Iris pigment epithelial cell (primary cell): ENCODE measurements at places on chromosomes 11 and 22.
A peak's percentile ranks its signal among the peaks of the same experiment; 100 is the strongest.

- no peak for DNase-seq
Measured at GRCh38 chr11:117220999-117221774, 10.7 kb downstream of the PCSK7 start.

- DNase-seq, result no peak
Measured at GRCh38 chr22:38174626-38175025, 7.0 kb downstream of the PLA2G6 start.

DNA sequence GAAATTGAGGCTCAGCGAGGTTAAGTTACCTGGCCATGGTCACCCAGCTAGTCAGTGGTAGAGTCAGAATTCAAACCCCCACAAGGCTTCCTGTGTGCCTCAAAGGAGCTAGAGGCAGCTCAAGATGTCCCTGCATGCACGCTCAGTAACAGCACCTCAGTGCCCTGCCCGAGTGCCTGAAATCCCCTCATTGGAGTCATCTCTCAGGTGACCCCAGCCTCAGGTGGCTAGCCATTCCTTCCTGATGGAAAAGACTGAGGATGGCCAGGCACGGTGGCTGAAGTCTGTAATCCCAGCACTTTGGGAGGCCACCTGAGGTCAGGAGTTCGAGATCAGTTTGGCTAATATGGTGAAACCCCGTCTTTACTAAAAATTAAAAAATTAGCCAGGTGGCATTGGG is 36.9 kb downstream of the LIF start:
- DNase-seq, result no peak

DNA sequence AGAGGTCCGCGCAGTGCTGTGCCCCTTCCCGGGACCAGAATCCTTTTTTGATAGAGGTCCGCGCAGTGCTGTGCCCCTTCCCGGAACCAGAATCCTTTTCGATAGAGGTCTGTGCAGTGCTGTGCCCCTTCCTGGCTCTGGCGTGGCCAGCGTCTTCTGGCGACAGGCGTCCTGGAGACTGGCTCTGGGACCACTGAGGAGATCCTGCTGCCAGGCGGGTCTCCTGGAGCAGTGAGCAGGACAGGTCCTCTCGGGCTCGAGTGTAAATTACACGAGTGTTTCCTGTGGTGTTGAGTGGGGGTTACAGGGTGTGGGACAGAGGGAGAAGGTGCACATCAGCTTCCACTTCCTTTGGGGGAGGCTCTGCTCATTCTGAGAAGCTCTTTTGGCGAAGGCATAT is 98.1 kb downstream of the TBC1D22A start:
- DNase-seq, result no peak

DNA sequence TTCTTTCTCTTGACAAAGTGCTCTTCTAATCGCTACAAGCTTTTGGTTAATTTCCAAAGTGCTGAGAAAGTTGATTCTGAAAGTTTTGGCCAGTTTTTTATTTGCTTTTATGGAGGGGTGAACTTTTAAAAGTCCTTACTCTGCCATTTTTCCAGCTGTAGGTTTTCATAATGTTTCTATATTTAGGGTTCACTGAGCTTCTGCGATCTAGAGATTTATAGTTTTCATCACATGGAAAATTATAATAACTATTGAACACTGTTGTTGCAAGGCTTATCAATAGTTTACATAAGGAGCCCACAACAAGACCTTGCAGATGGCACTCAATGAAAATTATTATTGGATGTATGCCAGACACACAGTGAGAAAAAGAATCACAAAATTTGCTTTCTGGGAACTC is 55.1 kb downstream of the DLG2 start:
- DNase-seq, result no peak

GRCh38 chr11:31480930-31481329 is 28.5 kb downstream of the IMMP1L start:
- DNase-seq, result no peak

- peak; percentile 67 for DNase-seq
Measured at GRCh38 chr11:111454561-111455192, 57.5 kb downstream of the BTG4 start.

DNA sequence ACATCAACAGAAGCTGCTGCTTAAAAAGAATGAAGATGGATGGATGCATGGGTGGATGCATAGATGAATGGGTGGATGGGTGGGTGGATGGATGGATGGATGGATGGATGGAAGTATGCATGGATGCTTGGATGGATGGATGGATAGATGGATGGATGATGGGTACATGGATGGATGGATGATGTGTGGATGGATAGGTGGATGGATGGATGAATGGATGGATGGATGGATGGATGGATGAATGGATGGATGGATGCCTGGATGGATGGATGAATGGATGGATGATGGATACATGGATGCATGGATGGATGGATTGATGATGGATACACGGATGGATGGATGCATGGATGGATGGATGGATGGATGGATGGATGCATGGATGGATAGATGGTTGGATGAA is 110.8 kb downstream of the LDLRAD3 start:
- no peak for DNase-seq

DNA sequence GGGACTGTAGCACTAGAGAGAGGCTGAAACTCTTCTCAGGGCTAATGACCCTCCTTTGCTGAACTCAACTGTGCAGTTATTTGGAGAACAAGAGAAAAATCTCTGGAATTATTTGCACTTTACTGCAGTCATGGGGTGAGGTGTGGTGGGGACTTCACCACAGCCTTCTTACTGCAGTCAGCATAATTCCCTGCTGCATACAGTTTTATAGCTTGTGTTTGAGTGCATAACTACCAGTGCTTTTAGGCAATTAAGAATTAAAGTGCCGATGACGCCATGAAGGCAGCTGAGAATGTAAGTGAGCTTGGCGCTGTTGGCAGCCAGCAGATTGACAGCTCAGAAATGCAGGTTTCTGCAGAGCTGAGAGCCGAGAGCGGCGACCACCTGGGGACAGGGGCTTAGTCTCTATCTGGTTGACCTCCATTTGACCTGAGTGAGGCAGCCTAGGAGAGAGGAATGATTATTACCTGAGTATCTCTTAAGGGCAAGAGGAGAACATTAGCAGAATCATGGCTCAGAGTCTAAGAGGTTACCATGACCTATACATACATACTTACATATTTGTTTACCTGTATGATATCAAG is 830.0 kb downstream of the NTM start:
- no peak for DNase-seq

GRCh38 chr11:130999086-130999485 is 82.8 kb upstream of the SNX19 start:
- peak; percentile 53 for DNase-seq

DNA sequence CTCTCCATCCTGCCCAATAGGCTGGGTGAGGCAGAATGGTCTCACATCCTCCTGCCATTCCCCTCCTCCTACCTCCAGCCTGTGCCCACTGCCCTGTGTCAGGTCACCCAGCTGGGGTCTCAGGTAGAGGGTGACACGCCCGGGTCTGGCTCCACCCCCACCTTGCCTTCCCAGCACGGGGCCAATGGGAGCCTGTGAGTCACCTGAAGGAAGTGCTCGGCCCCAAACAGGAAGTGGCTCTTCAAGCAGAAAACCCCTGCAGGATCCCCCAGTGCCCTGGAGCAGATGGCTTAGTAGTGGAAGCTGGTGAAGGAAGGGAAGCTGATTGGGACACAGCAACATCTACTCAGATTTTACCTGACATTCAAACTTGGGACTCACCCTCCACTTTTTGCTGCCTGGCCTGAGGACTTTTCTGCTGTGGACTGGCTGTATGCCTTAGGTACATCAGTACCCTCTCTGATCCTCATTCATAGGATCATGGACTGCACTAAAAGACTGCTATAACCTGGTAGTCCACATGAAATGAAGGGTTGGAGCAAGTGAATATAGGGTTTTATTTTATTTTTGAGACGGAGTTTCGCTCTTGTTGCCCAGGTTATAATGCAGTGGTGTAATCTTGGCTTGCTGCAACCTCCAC is 33.4 kb downstream of the GDPD5 start:
- DNase-seq, result peak; percentile 39

DNA sequence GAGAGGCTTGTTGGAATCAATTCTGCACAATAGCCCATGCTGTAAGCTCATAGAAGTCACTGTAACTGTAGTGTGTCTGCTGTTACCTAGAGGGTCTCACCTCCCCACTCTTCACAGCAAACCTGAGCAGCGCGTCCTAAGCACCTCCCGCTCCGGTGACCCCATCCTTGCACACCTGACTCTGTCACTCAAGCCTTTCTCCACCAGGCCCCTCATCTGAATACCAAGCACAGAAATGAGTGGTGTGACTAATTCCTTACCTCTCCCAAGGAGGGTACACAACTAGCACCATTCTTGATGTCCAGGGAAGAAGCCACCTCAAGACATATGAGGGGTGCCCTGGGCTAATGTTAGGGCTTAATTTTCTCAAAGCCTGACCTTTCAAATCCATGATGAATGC is 13.3 kb downstream of the SERPIND1 start:
- DNase-seq, result no peak

- DNase-seq, result no peak
Measured at GRCh38 chr11:111549869-111550203, 9.3 kb downstream of the LAYN start.

DNA sequence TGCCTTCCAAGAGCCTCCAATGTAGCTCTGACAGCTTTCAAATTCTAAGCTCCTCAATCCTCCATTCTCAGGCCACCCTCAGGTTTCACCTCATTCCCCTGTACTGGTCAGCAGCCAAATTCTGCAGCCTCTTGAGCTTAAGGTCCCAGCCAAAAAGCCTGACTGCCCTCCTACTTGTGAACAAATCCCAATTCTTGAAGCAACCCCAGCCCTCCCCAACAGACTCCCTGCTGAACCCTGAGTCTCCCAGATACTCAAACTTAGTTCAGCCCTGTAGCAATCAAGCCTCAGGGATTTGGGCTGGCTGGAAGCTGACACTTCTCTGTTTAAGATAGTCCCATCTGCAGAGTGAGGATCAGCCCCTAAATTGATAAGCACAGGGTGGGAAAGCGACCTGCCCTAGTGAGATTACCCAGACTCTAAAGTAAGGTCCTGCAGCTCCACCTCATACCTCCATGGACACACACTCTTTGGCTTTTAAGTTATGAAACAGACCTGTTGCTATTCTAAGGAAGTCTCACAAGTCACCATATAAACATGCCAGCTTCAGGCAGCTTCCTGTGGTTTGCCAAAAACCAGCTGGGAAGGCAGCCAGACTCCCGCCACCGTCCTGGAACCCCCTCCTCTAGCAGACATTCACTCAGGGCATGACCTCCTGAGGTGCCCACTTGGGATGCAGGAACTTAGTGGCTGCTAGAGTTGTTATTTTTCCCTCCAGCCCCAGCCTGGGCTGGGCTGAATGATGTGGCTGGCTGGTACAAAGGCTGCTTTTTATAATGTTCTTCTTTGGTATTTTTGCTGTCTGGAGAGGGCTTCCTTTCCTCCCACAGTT is 82.5 kb upstream of the PICALM start:
- DNase-seq, result peak; percentile 23

GRCh38 chr11:43837879-43838278 is 42.8 kb upstream of the ALKBH3 start:
- DNase-seq, result peak; percentile 11

- DNase-seq, result no peak
Measured at GRCh38 chr11:95252586-95252985, 21.6 kb upstream of the SESN3 start.

GRCh38 chr11:104333977-104334376 is 170.0 kb upstream of the PDGFD start:
- peak; percentile 3 for DNase-seq

DNA sequence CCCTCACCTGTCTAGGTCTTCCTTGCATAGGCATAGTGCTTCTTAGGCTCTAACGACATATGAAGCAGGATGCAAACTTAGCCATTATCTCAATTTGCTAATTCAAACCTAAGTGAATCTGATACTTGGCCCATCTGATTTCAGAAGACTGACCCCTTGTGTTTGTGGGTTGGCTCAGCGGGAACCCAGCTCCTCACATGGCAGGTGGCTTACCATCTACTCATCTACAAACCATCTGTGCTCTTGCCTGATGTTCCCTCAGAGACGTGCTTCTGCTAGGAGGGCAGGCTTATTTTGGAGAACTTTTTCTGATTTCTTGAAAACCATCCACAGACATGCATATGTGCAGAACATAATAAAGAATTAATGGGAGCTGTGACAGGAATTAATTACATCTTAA is 15.2 kb downstream of the ELMOD1 start:
- DNase-seq, result peak; percentile 5

DNA sequence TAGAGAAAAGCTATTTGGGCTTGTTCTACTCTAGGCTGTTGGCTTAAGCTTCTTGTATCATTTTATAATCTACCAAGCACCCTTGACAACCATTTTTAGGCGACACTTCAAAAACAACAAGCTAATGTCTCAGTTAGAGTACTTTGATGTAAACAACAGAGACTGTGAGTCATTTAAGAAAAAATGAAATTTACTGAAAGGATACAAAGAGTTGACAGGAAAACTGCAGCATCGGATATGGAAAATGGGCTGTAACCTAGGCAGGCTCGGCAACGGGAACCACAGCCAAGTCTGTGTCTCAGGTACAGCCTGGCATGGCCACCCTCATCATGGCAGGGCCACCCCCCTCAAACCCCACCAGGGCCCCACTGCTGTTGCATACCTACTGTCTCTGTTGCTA is 4.4 kb upstream of the RNF169 start:
- DNase-seq, result no peak

DNA sequence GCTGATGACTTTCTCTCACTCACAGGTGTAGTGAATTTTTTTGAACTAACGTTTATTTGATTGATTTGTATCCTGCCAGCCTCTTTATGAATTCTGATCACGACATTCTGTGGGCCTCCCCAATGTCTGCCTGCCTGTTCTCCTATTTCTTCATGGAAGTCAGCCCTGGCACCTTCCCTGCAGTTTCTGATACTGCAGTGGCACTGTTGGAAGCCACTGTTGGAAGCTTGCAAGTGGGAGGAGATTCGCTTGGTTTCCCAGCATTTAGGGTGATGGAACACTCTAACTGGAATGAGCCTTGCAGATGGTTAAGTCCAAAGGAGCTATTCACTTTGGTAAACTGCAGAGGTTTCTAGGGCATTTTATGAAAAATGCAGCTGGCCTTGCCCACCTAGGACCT is 1.3 kb upstream of the THY1 start:
- no peak for DNase-seq

DNA sequence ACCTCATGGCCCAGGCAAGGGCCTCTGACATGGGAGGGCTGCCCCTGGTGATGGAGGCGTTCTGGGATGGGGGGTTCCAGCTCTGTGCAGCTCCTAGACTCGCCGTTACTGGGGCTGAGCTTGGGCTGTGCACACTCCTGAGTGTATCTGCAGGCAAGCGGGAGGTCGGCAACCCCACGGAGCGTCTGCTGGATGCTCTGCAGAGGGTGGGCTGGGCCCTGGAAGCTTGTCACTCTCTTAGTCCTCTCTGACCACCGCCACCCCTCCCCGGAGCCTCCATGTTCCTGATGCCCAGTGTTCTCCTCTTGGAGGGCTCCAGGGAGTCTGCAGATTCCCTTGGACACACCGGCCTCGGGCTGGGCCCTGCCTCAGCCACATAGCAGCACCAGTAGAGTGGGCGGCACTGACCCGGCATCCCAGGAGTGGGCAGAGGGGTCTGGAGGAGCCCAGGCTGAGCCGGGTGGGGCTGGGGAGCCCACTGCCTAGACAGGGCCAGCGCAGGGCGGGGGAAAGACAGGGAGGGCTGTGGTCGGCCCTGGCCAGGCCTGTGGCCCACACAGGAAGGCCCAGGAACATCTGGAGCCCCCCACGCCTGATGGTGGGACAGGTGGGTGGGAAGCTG is 20.6 kb upstream of the MUC5B start:
- no peak for DNase-seq
